ENCODE measurements at places on chromosomes 16 and 17.

- DNase-seq, result no peak
Observed at GRCh38 chr16:54813778-54814177, 116.9 kb upstream of the IRX5 start.

GRCh38 chr17:79179334-79179733, 104.7 kb downstream of the ENGASE start:
- no peak for DNase-seq

DNA sequence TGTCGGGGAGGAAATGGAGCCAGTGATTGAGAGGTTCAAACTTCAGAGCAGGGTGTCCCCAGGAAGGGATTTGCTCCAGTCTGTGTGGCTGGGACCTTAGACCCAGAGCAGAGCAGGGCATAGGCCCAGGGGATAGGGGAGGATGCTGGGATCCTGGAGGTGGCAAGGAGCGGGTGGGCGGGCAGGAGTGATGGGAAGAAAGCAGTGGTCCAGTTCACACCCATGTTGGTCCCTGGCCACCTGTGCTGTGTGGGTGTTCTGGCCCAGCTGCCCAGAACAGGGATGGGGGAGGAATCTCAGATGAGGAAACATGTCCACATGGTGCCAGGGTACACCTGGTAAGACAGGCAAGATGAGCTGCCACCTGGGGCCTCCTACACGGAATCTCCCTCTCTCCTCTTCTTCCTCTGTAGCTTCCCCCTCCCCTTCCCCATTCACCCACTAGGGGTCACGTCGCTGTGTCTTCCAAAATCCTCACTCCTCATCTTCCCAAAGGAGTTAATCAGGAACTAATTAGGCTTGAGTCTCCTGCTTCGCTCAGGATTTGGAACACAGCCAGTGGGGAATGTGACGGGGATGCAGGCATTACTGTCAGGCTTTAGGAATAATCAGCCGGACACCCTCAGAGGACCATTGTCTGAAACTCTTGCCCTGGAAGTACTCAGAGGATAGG, 2.3 kb downstream of the BEAN1 start:
- no peak for DNase-seq

- no peak for DNase-seq
Observed at GRCh38 chr16:51682905-51683304, 531.8 kb upstream of the SALL1 start.

DNA sequence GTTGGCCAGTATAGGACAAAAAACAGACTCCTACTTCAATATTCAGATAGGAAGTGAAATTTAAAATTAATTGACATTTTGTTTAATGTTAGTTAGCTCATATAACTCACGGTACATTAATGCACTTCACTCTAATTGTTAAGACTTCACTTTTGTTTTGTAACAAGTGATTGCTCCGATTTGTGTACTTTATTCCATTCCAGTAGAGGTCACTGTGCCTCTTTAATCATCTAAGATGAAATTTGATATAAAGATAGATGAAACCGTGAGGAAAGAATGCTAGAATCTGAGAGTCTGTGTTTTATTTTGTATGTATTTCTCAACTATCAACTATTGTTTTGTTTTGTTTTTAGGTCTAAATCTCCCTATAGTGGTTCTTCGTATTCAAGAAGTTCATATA, 29.0 kb downstream of the RBBP6 start:
- no peak for DNase-seq

DNA sequence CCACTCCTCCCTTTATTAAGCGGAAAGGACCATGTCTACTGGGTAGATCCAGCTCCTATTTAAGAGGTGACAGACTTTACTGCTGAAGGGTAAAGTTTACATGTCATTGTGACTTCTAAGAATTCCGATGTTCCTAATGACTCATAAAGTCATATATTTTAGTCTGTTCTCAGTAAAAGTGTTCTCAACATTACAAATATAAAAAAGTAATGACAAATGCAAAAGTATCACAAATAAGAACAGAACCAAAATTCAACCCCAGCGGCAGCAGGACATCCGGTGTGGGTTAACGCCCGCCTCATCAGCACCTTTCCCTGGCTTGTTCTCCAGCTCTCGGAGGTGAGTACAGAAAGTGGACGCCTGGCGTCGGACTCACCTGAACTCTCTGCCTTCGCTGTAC, 6.8 kb downstream of the AXIN1 start:
- DNase-seq, result no peak

DNA sequence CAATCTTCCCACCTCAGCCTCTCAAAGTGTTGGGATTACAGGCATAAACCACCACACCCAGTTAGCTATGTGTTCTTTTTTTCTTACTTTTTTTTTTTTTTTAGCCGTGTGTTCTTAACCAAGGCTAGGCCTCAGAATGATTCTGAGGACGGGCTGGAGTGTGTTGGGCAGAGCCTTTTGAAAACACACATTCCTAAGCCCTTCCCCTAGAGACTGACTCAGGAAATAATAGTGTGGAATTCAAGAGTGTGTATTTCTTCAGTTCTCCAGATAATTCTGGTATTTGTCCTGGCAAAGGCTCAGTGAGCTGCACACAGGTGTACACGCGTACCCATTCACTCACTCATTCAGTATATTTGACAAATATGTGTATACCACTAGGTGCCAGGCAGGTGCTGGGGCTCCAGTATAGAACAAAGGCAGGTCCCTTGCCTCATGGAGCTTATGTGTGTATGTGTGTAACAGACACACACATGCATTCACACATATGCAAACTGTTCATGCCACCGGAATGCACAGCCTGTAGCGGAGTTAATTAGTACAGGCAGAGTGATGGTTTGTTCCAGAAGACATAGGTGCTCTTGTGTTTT, 19.4 kb upstream of the NFATC3 start:
- DNase-seq, result peak; percentile 38

DNA sequence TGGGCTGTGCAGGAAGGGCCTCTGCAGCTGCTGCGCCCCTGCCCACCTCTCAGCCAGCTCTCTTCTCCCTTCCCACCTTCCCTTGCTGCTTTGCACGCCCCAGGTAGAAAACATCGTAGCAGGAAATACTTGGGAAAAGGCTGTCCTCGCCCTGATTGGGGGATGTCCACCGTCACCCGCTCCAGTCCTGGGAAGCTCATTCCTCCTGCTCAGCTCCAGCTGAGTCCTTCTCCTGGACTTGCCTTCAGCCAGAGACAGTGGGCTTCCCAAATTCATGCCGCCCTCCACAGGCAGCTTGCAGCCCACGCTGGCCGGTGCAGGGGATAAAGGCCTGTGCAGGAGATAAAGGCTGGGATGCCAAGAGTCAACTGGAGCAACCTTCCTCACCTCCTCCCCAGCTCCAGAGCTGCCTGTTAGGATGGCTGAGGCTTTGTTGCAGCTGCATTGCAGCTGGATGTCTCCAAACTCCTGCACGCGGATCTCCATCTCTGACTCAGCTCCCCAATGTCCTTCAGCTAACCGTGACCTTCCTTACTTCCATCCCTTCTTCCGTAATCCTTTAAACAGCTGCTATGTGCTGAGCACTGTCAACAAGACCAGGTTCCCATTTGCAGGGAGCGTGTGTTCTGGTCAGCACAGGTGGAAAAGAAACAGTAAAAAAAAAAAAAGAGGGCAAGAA, 402.0 kb upstream of the TNRC6C start:
- DNase-seq, result no peak

DNA sequence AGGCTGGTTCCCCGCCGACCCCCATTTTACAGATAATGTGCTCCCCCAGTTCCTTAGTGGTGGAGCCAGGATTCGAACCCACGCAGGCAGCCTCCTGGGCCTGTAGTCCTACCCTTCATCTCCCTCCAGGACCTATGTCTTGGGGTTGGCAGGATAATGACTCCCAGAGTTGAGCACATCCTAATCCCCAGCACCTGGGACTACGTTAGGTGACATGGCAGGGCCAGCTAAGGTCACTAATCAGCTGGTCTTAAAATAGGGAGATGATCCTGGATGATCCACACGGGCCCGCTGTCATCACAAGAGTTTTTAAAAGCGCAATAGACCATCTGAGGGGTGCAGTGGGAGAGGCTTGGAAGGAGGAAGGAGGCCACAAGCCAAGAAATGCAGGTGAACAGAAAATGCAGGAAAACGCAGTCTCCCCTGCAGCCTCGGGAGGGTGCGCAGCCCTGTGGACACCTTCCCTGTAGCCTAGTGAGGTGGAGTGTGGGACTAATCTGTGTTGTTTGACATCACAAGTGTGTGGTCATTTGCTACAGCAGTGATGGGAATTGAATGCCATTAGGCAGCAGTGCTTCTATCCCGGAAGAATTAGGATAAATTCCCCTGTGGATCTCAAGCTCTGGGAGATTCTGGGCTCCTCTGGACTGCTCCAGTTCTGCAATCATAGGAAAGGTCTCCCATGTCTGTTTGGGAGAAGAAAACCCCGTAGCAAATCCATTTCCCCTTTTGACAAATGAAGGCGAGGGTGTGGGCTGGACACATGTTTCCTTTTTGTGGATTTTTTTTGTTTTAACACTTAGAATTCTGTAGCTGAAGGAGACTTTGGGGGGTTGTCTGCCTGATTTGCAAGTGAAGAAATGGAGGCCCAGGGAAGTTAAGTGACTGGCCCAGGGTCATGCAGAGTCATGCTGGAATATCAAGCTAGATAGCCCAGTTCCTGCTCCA, 297.7 kb downstream of the SEC14L1 start:
- DNase-seq, result no peak

GRCh38 chr17:69539274-69539673, 124.8 kb downstream of the MAP2K6 start:
- no peak for DNase-seq

GRCh38 chr16:76276745-76277438, at the start of gene CNTNAP4:
CNTNAP4 (plus strand) TSS chr16:76277401; CDS start chr16:76277663, 262 bp downstream.
- no peak for DNase-seq

GRCh38 chr16:7456211-7456610, 123.6 kb downstream of the RBFOX1 start:
- no peak for DNase-seq

- no peak for DNase-seq
Observed at GRCh38 chr16:50195276-50195675, 42.2 kb downstream of the TENT4B start.

DNA sequence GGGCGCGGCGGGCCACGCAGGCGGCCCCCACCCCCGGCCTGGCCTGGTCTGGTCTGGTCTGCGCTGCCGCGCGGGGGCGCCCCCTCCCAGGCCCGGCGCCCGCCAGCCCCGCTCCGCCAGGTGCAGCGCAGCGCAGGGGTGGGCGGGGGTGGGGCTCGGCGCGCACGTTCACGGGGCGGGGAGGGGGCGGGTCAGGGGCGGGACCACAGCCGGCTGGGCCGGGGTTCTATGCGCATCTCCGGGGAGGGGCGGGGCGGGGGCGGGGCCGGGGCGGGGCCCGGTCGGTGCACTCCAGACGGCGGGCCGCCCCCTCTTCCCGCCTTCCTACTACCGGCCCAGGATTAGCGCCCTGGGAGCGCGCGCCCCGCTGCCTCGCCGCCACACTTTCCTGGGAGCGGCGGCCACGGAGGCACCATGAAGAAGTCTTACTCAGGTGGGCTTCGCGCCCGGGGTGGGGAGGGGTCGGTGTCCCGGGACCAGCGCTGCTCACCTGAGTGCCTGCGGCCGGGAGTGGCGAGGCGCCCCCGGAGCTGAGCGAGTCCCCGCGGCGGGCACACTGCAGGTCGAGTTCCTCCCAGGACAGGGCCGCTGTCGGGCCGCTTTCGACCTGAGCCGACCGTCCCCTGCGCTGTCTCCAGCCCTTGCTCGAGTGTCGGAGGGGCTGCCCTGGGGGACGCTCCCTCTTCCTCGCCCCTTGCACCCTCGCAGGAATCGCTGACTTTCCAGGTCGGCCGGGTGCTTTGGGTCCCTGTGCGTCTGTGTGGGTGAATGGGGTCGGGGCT, 140.5 kb downstream of the SEC14L1 start:
- peak; percentile 85 for DNase-seq

GRCh38 chr16:15879255-15879811, 9.1 kb downstream of the CEP20 start:
- no peak for DNase-seq

GRCh38 chr17:39831588-39831987, 32.5 kb downstream of the IKZF3 start:
- no peak for DNase-seq

DNA sequence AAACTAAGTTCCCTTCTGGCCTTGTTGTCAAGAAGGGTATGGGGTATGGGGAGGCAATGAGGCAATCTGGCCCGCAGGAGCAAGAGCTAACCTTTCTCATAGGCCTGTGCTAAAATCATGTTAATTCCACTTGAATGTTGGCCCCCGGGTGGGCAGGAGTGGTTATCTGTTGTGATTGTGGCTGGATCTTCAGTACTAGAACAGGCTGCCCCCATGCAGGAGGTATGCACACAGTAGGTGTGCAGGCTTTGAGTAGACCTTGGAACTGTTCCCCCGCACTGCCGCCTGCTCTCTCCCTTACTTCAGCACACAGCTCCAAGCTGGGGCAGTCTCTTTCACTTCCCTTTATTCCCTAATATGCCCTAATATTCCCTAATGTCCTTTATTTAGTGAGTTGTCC, 52.4 kb upstream of the TANGO6 start:
- no peak for DNase-seq

- no peak for DNase-seq
Observed at GRCh38 chr17:39198186-39198566, 707 bp upstream of the CACNB1 start.

DNA sequence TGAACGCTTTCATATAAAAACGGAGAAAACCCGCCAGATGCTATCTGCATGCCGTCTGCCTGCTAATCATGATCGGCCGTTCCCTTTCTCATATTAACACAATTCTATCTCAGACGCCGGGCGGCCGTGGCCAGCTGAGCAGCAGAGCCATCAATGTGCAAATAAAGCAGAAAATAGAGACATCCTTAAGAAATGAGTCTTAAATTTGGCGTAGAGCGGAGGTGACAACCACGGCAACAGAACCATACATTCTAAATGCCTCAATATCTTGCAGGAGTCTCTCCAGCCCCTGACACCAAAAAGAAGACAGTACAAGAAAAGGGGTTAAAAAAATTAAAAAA, 2.7 kb upstream of the IRX5 start:
- DNase-seq, result no peak

DNA sequence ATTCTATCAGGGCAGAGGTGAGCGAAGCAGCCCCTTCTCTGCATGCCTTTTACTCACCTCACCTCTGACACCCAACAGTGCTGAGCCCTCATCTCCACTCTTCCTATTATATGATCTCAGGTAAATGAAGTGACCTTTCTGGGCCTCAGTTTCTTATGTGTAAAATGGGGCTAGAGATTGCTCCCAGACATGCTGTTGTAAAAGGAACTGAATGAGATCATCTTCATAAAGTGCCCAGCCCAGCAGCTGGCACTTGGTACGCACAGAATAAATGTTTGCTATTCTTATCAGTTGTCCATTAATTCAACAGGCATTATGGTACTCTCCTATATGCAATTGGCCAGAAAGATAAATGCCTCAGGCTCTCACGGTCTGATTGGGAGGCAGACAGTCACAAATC, 4.5 kb upstream of the GALK1 start:
- DNase-seq, result peak; percentile 42

- DNase-seq, result no peak
Observed at GRCh38 chr16:86095131-86095752, 196.3 kb downstream of the IRF8 start.

All from left lobe of liver (tissue), 2 donors.